Posterior vena cava (tissue), 2 donors: ENCODE measurements at places on chromosomes 7 and 10. TPM values are rescaled to one million over a fixed set of nuclear protein-coding genes. Genes with fewer than 3 reads are reported as not detected.

DNA sequence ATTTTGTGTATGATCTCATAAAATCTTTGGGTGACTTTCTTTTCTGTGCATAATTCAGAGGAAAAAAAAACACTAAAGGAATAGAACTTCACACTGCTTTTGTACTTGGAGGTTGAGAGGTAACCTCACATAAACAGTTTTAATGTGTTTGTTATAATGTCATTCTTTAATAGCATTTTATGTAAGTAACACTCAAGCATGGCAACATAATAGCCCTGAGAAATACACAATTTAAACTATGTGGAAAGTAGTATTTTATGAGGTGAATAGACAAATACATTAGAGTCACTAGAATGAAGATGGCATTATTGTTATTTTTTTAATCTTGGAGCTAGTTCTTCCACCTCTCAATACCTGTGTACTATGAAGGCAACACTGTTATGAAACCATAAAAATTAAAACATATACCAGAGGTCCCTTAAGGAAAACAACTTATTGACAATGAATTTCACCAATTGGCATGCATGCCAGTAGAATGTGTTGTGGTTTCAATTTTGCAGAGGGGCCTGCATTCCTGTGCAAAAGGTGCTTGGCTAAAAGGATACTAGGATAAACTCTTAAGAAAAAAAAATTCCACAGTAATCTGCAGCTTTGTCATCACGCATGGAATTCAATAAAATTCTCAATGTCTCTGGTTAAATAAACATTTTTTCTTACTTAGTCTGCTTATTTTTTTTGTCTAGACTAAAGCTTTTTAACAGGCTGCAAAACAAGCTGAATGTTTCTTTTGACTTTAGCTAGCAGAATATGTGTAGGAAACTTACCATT is 102.5 kb downstream of the CD36 start:
- no peak for DNase-seq

DNA sequence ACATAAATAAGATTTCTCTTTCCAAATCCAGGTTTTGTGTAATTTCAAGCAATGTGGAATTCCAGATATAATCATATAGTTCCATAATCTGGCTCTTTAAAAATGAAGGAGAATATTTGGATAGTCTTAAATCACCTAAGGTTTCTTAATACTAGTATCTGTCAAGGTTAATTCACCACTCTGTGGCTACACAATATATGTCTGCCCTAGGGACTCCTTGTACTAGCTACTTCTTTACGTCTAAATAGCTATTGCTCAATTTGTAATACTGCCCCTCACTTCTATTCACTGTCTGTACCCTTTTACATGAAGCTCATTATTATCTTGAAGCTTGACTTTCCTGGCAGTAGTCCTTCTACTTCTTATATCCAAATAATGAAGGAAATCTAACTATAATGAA is 47.2 kb downstream of the CACNA2D1 start:
- no peak for DNase-seq

DNA sequence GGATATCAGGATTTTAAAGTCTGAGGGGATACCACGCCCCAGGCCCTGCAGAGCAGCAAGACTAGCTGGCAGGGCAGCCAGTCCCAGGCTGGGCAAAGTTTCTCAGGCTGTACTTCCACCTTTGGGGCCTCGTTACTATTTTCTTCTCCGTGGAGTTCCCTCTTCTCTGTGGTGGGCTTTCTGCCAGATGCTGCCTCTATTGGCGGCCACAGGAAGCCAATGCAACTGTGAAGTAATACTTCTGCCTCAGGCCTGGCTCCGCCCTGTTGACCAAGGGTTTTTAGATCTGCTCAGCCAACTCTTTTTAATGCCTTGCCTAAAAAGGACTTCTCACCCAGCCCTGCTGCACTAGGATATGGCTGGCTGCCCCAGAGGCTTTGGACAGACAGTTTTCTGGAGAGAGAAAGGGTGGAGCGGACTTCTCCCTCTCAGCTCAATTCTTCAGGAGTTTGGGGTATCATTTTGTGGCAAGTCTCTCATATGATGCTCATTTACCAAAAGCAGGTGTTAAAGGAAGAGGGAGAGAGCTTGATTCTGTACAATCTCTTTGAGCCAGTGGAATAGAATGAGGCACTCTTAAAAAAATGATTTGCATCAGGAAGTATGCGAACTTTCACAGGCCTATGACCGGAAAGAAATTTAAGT is 67.4 kb downstream of the HHEX start:
- peak; percentile 95 for DNase-seq

GRCh38 chr10:71231206-71231605 is 18.8 kb downstream of the UNC5B start:
- no peak for DNase-seq

GRCh38 chr10:3895045-3895631 is 110.1 kb upstream of the KLF6 start:
- DNase-seq, result no peak

DNA sequence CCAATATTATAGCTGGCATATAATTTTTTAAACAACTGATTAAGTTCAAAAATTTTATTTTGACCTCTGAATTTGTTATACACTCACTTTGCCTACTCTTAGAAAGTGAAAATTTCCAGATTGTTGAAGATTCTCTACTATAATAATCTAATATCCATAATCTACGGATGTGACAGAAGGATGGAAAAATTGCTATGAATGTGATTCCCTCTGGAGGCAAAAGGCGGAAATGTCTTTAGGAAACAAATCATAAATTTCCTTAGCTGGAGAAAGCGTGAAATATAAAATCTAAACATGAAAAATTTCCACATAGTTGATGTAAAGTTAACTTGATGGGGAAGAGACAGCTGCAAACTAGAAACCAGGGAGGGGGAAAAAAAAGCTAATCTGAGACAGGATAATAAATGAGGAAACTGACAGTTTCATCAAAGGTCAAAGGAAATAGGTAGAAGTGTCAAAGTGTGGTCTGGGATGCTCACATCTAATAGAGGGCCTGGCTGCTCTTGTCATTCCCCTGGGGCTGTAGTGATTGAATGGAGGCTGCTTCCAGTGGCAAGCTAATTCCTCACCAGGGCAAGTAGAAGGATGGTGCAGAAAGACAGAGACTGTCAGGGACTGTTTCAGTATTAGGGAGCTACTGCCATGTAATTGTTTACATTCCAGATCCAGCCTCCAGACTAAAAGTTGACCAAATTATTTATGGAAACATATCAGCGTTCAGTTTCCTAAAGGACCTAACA is 264.5 kb downstream of the SDHAF3 start:
- DNase-seq, result no peak

- DNase-seq, result no peak
These were observed 3.5 kb downstream of the ARID5B start for GRCh38 chr10:61904733-61905725.

DNA sequence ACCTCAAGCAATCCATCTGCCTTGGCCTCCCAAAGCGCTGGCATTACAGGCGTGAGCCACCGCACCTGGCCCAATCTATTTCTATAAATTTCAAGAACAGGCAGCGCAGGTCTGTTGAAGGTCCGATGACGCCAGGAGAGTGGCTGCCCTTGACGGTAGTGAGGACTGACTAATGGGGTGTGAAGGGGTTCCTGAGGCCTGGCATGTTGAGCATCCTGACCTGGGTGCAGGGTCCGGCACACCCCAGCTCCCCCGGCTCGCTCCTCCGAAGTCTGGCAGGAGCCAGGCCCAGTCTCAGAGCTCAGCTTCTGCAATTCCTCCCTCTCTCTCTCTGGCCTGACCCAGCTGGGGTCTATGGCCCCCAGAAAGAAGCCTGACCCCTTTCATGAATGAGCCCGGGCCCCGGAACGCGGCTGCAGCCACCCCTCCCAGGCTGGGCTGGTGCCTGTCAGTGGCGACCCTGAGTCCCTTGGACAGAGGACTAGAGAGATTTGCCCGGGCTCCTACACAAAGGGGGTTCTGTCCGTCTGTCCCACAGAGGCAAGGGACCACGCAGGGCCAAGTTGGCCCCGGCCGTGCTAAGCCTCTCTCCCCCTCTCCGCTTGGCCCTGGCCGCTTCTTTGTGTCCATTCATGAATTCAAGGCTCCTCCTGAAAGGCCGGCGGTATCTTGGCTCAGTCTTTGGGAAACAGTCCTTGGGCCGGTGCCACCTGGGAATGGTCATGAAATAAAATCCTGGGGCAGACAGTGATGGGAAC is 18.8 kb downstream of the MMD2 start:
- peak; percentile 79 for DNase-seq

DNA sequence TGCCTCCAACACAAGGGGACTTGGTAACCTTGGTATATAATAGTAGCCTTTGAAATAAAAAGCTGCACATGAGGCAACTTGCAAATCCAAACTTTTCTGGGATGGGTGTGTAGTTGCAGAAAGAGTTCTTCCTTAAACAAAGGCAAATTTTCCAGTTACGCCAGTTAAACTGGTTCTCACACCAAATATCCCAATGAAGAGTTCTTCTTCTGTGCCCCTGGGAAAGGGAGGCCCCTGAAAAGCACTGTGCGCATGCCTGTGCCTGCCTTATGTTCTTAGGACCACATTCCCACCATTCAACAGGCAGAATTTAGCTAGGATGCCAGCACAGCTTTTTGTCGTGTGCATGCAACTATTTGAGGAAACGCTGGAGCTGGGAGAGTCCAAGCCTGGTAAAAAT is 164.8 kb upstream of the SLC25A13 start:
- no peak for DNase-seq

DNA sequence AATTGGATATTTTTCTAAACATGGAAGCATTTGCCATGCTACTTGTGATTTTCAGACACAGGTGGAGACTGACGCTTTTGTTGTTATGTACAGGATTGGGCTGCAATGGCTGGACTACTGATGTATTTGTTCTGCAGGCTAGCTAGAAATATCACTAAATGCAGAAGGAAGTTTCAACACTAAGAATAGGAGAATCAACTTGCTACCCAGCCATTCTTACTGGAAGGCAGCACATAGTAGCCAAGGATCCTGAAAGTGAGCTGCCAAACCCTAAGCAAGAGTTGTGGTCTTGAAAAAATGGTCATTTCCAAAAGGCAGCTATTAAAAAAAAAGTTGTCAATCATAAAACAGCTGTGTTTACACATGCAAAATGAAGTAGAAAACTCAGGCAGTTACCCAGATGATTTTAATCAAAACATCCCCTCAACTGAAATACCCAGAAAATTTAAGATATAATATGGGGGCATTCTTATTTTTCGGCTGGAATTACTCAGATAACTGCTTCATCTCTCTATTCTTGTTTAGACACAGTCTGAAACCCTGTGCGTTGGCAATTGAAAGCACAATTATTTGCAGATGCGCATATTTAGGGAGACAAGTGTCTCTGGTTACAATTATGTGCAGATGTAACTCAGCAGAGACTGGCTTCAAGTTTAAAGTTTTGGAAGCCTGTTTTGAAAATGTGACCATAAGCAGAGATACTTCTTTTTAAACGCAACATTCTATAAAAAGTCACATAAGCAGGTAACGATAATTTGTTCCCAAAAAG is 31.2 kb downstream of the GFRA1 start:
- no peak for DNase-seq

GRCh38 chr7:138431517-138431916 is 28.5 kb upstream of the TRIM24 start:
- no peak for DNase-seq

- no peak for DNase-seq
These were observed 559.4 kb upstream of the KCND2 start for GRCh38 chr7:119713606-119714005.

GRCh38 chr10:4195213-4195612 is 410.2 kb upstream of the KLF6 start:
- DNase-seq, result no peak

GRCh38 chr10:95297402-95297801 is 6.6 kb upstream of the PDLIM1 start:
- DNase-seq, result no peak

- DNase-seq, result no peak
These were observed 83.7 kb downstream of the UPF2 start for GRCh38 chr10:11958956-11959355.

- no peak for DNase-seq
These were observed 17.9 kb downstream of the PRKCQ start for GRCh38 chr10:6562221-6562620.

GRCh38 chr7:24669971-24670591 is 87.2 kb downstream of the GSDME start:
- no peak for DNase-seq

DNA sequence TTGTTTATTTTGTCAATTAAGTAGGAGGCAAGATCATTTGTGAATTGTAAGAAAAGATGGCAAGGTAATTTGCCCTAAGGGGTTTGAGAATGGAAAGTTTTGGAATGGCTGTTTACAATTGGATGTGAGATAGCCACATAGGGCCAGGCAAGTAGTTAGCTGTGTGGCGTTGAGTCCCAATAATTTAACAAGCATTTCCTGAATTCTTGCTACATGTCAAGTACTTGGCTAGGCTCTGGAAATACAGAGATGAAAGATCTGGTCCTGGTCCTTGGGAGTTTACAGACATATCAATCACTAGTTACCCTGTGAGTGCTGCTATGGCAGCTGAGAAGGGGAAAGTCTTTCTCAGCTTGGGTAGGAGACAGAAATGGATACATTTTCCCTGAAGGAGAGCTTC is 401.6 kb downstream of the SUGCT start:
- DNase-seq, result no peak

DNA sequence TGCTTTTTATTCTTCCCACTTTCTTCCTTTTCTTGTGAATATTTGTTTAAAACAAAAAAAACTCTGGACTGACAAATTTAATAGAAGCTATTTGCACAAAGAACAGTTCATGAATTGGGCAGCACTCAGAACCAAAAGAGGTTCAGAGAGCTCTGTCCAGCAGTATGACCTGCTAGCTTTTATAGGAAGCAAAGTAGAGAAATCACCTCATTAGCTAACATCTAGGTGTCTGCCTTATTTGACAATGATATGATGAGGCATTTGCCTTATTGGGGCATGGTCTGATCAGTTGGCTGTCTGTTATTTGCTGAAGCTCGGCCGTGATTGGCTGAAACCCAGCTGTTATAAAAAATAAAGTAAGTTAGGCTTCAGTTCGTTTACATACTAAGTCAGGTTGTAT is 819 bp upstream of the TRIM4 start:
- no peak for DNase-seq

GRCh38 chr10:12636571-12636970 is 287.2 kb downstream of the CAMK1D start:
- DNase-seq, result no peak

- no peak for DNase-seq
These were observed 9.1 kb downstream of the C10orf90 start for GRCh38 chr10:126661356-126661755.

DNA sequence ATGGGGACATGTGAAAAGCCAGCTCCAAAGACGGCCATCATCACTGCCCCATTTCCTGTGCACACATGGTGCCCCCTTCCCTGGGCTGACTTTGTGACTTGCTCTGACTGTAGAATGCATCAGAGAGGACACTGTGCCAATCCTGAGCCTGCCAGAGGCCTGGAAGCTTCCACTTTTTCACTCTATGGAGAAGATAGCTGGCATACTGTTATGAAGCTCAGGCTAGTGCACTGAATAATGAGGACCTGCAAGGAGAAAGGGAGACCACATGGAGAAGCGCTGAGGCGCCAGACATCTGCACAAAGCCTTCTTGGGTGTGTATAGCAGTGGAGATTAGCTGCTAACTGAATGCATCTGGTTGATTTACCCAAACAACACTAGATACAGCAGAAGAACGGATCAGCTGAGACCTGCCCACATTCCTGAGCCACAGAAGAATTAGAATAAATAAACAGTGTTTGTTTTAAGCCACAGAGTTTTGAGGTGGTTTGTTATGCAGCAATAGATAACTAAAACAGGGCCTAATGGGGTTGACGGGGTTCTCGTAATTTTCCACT is 58.9 kb upstream of the C10orf90 start:
- no peak for DNase-seq

The FAM25G gene
- not detected for total RNA-seq

The RPEL1 gene
- not detected for total RNA-seq

The PPP1R17 gene
- total RNA-seq, result not detected

The SLC16A9 gene
- 1.7 TPM for total RNA-seq

The GPR158 gene
- 0.05 TPM for total RNA-seq

The TAC1 gene
- 0.19 TPM for total RNA-seq

The NYAP1 gene
- total RNA-seq, result 1.4 TPM

The LRRC17 gene
- total RNA-seq, result 11.1 TPM

The EN2 gene
- 0.14 TPM for total RNA-seq

The LIPF gene
- not detected for total RNA-seq
